ENCODE measurements at places on chromosomes 16 and 17.

GRCh38 chr17:52828621-52829020 is 670.1 kb upstream of the CA10 start:
- DNase-seq = no peak

DNA sequence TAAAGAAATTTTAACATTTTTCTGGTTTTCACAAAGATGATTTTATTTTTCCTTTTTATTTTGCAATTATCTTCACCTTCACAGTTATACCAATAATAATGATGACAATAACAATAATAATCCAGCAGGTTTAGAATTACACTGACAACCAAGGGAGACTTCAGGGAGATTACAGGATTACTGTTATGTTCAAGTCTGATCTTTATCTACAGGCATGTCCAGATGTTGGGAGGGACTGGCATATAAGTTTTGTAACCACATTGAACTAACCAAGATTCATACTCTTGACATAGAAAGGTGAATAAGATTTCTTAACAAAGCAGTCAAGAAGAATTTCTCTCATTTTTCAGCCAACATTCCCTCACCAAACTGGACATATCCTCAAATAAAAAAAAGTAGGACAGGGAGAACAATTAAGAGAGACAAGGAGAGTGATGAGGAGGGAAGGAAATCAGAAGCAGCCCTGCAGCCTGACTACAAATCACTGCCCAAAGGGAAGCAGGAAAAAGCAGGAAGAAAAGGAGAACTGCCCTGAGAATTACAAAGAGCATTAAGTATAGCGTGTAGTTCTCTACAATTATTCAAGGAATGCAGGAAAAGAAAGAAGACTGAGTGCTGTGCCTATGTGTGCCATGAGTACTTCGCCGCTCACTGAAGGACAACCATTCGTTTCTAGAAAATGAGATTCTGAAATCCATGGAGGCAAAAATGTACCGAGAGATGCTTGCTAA is 155.7 kb upstream of the C17orf78 start:
- no peak for DNase-seq

DNA sequence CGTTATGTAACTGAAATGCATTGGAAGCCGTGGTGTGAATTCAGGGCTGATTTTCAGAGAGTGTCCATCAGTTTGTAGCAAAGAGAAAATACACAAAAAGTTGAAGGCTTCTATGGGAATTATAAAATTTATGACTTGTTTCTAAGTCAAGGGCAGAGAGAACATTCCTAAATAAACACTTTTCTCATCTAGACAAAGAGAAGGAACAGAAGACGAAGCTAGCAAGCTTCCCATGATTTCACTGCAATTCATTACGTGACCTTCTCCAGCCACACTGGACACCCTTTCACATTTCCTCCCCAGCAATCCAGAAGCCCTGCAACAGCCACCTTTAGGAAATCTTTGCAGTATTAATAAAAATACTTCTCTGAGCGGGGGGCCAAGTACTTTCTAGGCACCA is 67.8 kb downstream of the TMEM100 start:
- no peak for DNase-seq

- DNase-seq = peak; percentile 97
Observed at GRCh38 chr17:36722121-36722902, 120.9 kb downstream of the MRM1 start.

DNA sequence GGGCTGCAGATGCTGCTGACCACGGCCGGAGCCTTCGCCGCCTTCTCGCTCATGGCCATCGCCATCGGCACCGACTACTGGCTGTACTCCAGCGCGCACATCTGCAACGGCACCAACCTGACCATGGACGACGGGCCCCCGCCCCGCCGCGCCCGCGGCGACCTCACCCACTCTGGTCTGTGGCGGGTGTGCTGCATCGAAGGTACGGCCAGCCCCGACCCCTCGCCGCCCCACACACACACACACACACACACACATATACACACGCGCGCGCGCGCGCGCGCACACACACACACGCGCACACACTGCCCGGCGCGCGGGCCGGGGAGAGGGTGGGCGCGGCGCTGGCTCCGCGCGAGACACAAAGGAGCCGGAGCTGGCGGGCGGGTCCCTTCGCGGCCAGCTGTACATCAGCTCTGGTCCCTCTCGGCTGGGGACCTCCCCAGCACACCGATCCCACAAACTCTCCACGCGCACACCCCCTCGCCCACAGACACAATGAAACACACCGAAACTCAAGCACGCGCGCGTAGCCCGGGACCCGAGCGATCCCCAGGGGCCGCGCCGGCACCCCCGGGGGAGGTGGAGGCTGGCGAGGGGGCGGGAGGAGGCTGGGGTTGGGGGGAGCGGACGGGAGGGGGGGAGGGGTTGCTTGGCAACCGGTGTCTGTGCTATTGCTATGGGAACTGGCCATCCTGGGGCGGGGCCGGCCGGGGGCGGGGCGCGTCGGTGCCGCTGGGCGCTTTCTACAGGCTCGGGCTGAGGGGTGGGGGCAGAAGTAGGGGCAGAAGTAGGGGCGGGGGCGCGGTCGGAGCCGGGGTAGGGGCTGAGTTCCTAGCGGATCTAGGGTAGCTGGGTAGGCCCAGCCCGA is 658 bp downstream of the CACNG4 start:
- DNase-seq = no peak

DNA sequence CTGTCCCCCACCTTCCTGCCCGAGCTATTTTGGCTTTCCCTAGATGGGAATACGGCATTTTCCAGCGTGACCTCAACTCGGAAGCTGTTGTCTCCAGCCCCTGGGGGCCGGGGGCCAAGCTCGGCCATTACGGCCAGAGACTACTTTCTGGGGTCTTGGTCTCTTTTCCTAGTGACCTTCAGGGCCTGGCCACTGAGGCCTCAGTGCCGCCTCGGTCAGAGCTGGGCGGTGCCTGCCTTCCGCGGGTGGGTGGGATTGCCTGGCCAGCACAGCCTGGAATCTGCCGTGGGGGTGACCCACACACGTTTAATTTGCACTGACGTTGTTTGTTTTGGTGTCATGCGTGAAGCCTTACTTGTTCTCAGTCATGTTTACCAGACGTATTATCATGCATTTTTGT is 29.2 kb downstream of the TSC2 start:
- no peak for DNase-seq

DNA sequence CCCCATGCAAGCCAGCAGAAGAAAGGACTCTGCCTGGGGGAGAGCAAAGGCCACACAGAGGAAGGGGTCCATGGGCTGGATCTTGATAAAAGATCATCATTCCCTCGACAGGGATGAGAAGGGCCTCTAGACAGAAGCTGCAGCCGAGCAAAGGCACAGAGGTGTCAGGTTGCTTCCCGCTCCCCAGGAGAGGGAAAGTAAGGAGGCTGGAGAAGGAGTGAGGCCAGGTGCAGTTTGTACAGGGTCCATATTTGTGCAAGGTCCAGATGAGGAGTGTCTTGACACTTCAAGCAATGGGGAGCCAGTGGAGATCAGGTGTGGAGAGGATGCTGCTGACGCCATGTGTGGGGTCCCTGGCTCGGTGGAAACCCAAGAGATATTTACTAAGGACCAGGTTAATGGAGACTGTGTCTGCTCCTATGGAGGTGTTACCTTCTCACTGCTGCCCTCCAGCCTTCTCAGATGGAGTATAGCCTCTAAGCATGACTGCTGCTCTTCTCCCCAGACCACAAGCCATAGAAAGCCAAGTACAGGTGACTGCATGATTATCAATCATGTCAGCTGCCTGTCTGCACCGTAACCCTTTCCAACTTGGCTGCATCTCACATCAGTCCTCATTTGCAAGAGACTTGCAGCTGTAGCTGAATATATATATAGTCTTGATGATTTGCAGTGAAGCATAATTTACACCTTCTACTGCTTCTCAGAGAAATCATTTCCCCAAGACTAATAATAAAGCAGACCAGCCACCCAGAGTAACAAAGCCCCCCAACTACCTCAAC is 21.1 kb downstream of the GAS7 start:
- DNase-seq = no peak

DNA sequence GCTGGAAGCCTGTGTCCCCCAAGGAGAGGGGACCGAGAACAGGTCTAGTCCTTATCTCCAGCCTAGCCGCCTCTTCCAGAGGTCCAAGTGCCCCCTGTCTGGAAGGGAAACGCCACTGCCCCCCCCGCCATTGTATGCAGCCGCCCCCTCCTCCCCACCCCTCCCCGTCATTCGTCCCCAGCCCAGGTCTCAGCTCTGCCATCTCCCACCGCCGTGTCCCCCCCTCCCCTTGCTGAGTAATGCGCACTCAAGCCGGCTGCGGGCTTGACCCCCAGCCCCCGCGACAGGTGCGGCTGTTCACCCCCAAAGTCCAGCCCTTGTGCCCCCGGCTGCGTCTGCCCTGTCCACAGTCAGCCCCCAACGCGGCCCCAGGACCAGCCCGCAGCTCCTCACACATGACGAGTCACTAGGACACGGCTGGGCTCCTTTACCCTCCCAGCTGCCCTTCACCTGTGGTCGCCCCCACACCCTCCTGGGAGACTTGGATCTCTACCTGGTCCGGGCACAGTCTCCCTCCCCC is 622 bp downstream of the GPRC5B start:
- peak; percentile 25 for DNase-seq

- no peak for DNase-seq
Observed at GRCh38 chr16:10660950-10661635, 33.6 kb downstream of the TEKT5 start.

DNA sequence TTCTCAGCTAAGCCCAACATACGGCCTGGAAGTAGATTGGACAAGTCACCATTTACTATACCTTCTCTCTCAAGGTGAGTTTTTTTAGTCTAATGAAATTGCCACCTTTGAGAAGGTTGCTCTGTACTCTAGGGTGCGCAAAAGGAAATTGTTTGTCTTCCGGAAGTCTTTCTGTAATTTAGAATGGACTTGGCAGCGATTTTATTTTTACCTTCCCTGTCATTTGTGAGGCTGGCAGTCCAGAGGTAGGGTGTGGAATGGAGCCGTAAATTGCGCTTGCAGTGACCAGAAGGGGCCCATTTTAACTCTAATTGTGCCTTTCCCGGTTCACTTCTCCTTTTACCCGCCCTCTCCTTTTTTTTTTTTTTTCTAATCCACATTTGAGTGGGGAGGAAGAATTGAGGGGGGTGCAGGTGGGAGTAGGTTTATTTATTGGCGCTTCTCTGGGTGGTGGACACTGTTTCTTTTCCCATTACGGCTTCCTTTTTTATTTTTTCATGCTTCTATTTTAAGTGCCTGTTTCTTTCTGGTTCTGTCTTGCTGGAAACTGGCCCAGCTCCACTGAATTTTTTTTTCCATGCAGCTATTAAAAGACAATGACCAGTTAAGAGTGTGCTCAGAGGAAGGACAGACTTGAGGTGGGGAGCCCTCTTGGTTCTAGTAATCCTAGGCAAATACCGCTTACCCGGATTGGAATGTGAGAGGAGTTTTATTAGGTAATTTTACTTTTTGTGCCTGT is 89.7 kb upstream of the CLEC18A start:
- no peak for DNase-seq

GRCh38 chr17:80443498-80443897 is 28.5 kb downstream of the ENDOV start:
- DNase-seq = no peak

DNA sequence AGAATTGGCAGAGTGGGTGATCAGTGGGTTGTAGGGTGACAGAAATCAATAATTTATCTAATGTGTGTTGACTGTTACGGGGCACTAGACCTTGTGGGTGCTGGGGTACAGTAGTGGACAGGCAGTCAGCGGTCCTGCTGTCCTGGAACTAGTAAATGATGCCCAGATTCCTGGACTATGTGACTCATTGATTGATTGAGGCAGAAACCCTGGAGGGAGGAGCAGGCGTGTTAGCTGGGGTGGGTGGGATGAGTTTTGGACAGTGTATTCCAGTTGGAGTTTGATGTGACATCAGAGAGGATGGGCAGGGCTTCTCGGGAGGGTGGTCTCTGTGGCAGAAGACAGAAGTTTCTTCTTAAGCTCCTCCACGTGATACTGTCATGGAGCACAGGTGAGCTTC is 24.4 kb downstream of the PRMT7 start:
- DNase-seq = no peak

DNA sequence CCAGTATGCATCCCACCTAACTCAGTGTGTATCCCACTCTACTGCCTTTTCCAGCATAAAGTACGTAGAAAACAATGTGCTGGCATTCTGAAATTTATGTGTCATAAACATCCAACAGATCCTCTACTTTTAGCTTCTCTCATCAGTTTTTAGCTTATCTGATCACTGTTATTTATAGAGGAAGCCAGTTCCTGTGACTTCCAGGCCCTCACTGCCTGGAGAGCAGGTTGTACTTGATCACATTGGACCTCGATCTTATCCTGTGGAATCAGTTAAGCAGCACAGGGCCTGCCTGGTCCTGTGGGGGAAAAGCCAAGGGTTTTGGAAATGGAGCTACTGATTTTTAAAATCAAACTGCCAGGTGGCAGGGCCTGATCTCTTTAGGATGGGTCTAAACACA is 30.8 kb downstream of the PRSS54 start:
- no peak for DNase-seq

DNA sequence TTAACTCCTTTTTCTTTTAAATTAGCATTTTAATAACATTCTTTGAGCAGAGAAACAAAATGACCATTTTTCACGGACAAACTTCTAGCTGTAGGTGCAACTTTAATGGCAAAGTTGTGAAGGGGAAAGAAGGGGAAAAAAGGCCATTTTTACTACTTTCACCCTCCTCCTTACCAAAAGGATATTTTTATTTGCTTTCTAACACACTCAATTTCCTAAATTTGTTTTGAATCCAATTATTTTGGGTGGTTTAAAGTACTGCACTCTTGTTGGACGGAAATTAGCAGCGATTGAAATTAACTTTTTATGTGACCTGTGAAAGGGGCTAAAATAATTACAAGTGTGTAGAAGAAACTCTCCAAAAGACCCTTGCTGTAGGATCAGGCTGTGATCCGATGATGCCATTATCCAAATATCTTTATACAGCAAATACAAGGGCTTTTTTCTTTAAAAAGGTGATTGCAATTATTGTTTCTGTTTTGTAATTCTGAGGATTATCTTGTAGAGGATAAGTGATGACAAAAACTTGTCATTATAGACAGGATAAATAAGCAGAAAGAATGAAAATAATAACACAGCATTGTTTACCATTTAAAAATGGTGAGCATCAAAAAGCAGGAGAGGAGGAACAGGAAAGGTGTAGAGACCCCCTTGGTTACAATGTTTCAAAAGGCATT is 42.4 kb downstream of the SNX11 start:
- DNase-seq = no peak

- DNase-seq = no peak
Observed at GRCh38 chr17:28827672-28828071, 14.9 kb downstream of the FAM222B start.

DNA sequence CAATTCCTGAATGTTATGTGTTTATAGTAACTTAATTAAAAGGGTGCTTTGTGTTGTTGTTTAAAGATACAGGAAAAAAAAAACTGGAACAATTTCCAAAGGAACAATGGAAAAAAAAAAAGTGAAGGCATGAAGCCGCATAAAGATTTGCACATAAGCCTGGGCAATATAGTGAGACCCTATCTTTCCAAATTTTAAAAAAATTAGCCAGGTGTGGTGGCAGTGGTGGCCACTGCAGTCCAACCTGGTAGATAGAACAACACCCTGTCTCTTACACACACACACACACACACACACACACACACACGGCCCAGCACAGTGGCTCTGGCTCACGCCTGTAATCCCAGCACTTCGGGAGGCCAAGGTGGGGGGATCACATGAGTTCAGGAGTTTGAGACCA is 21.9 kb downstream of the GJC1 start:
- DNase-seq = no peak
